ENCODE measurements at places on chromosomes 2 and 18. TPM values are rescaled to one million over a fixed set of nuclear protein-coding genes. Genes with fewer than 3 reads are reported as not detected.

The GAL3ST2 gene
- not detected for total RNA-seq

The SLC8A1 gene
- 27.1 TPM for total RNA-seq

The FSHR gene
- not detected for total RNA-seq

DNA sequence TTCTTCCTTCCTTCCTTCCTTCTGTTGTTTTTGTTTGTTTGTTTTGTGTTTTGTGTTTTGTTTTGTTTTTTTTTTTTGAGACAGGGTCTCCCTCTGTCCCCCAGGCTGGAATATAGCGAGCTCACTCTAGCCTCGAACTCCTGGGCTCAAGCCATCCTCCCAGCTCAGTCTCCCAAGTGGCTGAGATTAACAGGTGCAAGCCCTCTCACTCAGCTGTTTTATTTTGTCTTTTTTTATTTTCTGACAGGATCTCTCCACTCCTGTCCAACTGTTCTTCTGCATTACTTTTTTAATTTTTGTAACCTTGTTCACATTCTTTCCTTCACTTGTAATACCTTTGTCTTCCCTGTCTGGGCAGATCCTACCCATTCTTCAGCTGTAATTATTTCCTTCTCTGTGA, 23.6 kb downstream of the MAP3K20 start:
- DNase-seq, result peak; percentile 29

GRCh38 chr2:68435615-68436014, 31.5 kb downstream of the FBXO48 start:
- no peak for DNase-seq

GRCh38 chr2:239025096-239025801, 177.4 kb downstream of the TWIST2 start:
- no peak for DNase-seq

GRCh38 chr2:37858725-37859267, 66.3 kb upstream of the RMDN2 start:
- no peak for DNase-seq

- DNase-seq, result no peak
Measured at GRCh38 chr2:121093692-121094091, 191.3 kb downstream of the TFCP2L1 start.

The MBD1 gene
- total RNA-seq, result 42.0 TPM

- no peak for DNase-seq
Measured at GRCh38 chr2:84701880-84702279, 179.0 kb downstream of the TRABD2A start.

- DNase-seq, result no peak
Measured at GRCh38 chr18:59715966-59716369, 18.7 kb upstream of the CCBE1 start.

DNA sequence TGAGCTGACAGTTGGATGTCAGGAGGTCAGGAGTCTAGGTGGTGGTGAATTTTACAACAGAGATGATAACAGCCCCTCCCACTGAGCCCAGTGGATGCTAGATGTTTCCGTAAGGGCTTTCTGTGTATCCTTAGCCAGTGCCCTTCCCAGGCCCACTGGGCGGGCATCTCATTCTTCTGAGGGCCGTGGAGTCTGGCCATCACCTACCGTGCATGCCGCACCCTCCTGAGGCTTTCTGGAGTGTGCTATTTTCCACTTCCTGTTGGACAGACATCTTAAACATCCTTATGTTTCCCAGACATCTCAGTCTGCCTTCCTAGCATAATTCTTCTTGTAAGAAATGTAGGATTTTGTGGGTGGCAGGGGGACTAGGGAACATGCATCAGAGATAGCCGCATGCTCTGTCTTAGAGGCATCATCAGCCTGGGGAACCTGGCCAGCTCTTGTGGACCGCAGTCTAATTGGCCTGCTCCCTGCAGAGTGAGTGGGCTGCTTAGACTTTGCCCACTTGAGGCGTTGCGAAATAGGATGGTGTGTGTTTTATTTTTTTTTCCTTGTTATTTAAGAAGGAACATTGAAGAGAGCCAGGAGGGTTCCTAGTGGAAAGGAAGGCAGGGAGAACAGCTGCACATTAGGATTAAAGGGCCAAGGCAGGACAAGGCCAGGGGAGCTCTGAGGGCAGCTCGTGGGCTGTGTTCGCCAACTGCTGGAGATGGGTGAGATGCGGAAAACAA, 135.8 kb downstream of the SH3RF3 start:
- peak; percentile 17 for DNase-seq

The ACMSD gene
- not detected for total RNA-seq

GRCh38 chr2:27800856-27801255, 29.3 kb downstream of the MRPL33 start:
- no peak for DNase-seq

GRCh38 chr18:23213200-23213599, 77.9 kb downstream of the CABLES1 start:
- no peak for DNase-seq

GRCh38 chr2:184162426-184162825, 435.9 kb upstream of the ZNF804A start:
- no peak for DNase-seq

Measured in SJCRH30 (cell line).